ENCODE measurements at places on chromosomes 6 and 20. TPM values are rescaled to one million over a fixed set of nuclear protein-coding genes. Genes with fewer than 3 reads are reported as not detected.

DNA sequence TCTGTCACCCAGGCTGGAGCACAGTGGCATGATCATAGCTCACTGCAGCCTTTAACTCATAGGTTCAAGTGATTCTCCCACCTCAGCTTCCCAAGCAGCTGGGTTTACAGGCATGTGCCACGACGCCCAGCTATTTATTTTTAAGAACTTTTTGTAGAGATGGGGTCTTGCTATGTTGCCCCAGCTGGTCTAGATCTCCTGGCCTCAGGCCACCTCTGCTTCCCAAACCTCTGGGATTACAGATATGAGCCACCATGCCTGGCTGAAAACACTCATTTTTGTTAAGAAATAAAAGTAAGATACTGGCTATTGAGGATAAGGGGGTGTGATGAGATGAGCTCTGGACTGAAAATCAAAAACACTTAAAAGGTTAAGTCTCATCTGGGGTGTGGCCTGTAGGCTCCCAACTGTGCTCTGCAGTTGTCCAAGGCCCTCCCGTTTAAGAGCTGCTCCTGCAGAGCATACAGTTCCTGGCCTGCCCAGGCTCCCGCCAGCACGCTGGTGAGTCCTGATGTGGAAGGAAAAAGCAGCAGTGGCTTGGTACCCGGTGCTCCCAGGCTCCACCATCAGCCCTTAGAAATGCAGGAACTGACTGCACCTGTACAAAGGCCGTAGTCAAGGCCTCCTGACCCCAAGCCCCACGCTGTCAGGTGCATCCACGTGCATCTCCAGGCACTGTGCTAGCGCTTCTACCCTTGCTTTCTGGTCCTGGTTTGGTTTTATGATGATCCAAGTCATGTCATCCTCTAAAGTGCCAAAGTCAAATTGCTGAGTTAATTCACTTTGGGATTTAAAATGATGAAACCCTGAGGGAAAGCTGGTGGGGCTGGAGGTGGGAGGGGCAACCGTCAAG, 111.5 kb downstream of the TMEM242 start:
- no peak for DNase-seq

GRCh38 chr20:37355252-37356180, 9.6 kb downstream of the SRC start:
- DNase-seq = no peak

SASH1 gene
- total RNA-seq = 13.3 TPM

- DNase-seq = no peak
These were observed 33.3 kb downstream of the NTSR1 start for GRCh38 chr20:62741701-62742491.

- no peak for DNase-seq
These were observed 865 bp downstream of the STK38 start for GRCh38 chr6:36546308-36546919.

SLC35D3 gene
- total RNA-seq = not detected

GRCh38 chr6:41663568-41663967, 25.3 kb downstream of the MDFI start:
- DNase-seq = no peak

DNA sequence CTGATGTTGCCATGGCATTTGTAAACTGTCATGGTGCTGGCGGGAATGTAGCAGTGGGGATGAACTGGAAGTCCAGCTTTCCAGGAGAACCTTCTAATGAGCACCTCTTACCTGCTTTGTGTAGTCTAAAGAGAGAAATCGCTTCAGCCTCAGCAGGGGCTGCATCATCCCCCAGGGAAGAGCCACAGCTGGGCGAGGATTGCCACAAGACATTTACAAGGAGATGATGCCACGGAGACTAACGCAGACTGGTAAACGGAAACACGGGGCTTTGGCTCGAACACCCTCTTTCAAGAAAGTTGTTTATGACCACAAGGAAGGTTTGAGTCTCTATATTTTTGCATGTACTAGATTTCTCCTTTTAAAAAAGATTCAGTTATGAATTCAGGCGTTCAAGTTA, 72.9 kb downstream of the CDH26 start:
- DNase-seq = no peak

DNA sequence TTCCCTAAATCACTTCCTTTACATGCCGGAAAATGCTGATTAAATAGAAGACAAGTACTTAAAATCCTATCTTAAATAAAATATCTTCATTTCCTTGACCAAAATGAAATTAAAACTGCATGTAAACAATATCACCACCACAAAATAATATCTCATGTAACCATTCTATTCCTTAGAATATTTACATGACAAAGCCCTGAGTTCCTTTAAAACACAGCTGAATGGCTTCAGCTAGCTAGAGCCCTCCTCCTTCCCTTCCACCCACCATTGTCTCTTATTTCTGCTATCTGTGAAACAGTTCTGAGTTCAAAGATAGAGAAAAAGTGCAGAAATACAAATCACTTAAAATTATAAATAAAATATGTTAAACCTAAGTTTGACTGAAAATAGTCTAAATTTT, 103.1 kb downstream of the HIVEP2 start:
- DNase-seq = no peak

DNA sequence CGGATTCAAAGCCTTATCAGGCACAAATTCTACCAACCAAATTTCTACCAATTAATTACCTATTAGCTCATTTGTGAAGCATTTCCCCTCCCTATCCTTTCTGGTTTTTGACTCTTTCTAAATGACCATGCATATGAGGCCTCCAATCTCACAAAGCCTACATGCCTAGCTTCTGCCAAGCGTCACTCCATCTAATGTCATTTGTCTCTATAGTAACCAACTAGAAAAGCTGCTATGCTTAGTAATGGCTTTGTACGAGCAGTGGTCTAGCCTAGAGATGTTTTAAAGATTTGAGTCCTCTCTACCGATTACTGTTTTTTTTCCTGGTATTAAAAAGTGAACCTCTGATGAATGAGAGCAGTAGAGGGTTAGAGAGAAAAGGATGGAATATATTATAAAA, 4.8 kb upstream of the ASF1A start:
- no peak for DNase-seq

GRCh38 chr6:157117431-157118095, 205.8 kb downstream of the TMEM242 start:
- no peak for DNase-seq

LY6G6D gene
- total RNA-seq = not detected

GRCh38 chr6:100673641-100674040, 207.5 kb downstream of the ASCC3 start:
- DNase-seq = no peak

TPX2 gene
- 41.6 TPM for total RNA-seq

DNA sequence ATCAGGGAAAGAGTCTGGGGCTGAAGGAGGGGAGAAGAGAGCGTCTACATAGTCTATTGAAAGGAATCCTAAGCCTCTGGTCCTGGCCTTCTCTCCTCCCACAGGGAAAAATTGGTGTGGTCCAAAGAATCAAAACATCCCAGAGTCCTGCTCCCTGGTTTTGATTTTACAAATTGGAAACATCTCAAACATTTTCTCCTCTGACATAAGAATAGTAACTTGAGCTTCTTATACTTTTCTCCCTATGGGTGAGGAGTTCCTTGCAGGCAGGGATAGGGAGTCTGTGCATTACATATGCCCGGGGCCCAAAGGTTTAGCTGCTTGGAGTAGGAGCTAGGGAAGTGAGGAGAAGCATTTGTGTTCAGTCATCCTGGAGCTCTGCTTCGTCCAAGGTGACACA, 120.0 kb upstream of the GGTLC1 start:
- DNase-seq = no peak

HLA-DQB1 gene
- total RNA-seq = 3.7 TPM

DNA sequence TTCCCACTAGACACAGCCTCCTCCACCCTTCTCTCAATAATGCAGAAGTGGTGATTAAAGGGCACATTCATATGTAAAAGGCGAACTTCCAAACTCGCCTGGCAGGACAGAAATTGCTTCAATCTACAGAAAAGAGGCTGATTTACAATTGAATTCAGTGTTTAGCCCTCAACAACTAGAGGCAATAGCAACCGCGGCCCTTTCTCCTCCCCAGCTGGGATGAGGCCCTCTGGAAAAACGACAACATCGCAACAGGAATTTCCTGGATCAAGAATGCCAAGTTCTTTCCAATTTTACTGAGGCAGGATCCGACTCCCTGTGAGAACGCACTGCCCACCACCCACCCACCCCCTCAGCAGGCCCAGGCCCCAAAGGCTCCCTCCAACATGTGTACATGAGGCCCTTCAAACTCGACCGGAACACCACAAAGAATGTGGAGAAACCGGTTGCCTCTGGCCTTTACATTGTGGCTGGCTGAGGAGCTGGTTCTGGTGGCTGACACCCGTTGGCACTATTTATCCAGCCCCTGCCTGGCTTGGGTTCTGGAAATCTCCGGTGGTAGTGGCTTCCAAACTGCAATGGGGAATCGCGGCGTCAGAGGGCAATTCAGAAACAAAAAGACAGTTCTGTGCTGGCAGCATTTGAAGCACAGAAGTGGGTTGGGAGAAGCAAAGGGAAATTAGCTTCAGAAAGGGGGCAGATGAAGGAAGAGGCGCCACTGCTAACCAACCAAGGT, 36.8 kb downstream of the ZMYND8 start:
- peak; percentile 85 for DNase-seq

COX4I2 gene
- total RNA-seq = not detected

- DNase-seq = no peak
These were observed 176.7 kb downstream of the BMP7 start for GRCh38 chr20:57089699-57090144.

- DNase-seq = no peak
These were observed 26.8 kb downstream of the MANBAL start for GRCh38 chr20:37316116-37316774.

- no peak for DNase-seq
These were observed 13.6 kb downstream of the NOL4L start for GRCh38 chr20:32571566-32571965.

NKAIN4 gene
- 162 TPM for total RNA-seq

- no peak for DNase-seq
These were observed 14.5 kb downstream of the BTBD9 start for GRCh38 chr6:38625217-38625616.

- no peak for DNase-seq
These were observed 19.1 kb downstream of the TRIM38 start for GRCh38 chr6:25981568-25982263.

SLC22A2 gene
- total RNA-seq = not detected

GRCh38 chr6:79694623-79695343, 63.7 kb downstream of the SH3BGRL2 start:
- no peak for DNase-seq

- DNase-seq = peak; percentile 20
These were observed 10.0 kb downstream of the CITED2 start for GRCh38 chr6:139364302-139364981.

DNA sequence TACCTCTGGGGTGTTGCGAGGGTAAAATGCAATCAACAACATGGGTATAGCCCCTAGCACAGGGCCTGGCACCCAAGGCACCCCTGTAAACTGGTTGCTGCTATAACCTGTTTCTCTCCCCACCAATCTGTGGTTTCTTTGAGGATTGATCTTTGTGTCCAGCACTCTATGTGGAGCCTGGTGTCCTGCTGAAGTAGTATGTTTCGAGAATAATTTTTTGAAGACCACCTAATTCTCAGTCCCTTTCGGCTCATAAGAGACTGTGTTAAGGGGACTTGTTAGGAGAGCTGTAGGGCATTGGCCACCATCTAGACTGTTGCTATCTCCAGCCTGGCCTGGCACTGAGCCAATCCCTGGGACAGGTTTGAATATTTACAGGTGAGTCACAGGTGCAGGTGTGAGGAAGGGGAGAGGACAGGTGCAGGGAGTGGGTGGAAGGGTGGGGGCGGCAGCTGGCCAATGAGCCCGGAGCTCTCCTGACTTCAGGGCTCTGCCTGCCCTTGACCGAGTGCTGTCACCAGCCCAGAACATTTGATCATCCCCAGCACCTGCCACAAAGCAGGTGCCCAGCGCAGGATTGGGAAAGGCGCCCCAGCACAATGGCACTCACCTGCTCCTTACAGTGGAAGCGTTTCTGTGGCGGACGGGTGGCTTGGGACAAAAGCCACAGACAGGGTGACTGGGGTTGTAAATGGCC, 8.1 kb upstream of the C20orf144 start:
- no peak for DNase-seq

DNA sequence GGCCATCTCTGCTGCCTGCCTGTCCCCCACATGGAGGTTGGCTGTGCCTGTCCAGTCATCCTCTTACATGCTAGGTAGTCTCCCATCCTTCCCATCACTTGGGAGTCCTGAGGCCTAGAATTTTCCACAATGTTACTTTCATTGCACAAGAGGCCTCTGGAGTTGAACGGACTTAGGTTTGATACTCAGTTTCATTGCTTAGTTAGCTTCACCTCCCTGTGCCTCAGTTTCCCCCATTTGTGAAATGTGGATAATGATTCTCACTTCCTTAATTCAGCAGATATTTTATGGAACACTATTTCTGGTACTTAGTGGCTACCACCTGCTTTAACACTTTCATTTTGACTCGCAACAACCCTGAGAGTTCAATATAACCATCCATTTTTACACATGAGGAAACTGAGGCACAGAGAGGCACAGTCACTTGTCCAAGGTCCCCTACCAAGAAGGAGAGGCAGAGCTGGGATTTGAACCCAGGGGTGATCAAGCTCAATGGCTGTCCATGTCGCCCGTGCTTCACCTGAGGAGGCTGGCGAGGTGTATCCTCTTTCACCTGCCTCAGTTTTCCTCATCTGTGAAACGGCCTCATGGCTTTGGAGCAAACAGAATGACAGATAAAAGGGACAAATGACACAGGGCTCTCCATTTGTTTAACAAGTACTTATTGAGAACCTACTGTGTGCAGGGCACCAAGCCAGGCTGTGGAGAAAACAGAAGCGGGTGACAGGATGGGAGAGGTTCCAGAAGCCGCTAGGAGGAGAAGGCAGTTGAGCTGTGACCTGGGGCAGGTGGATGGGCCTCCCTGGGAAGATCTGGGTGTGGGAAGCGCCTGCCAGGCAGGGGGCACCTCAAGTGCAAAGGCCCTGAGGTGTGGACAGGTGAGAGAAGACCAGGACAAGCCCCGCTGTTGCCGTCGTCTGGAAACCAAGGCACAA, 154.3 kb upstream of the PTPN1 start:
- DNase-seq = no peak

DNA sequence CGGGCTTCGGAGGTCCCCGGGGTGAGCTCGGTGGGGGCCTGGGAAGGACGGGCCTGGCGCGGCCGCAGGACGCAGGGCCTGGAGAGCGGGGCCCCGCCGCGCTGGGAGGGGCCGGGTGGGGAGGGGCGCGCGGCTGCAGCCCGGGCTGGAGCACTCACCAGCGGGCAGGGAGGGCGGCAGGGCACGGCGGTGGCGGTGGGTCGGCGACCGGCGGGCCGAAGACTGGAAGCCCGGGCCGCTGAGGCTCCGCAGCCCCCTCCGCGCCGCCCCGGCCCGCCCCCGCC, at the start of gene GATA5:
TSS of gene GATA5 (minus strand) at position 224 of the 284 bp plus-strand sequence. CDS start 474 bp downstream, outside the sequence.
- no peak for DNase-seq

GRCh38 chr20:34987288-34988190, 31.9 kb downstream of the MYH7B start:
- no peak for DNase-seq

DNA sequence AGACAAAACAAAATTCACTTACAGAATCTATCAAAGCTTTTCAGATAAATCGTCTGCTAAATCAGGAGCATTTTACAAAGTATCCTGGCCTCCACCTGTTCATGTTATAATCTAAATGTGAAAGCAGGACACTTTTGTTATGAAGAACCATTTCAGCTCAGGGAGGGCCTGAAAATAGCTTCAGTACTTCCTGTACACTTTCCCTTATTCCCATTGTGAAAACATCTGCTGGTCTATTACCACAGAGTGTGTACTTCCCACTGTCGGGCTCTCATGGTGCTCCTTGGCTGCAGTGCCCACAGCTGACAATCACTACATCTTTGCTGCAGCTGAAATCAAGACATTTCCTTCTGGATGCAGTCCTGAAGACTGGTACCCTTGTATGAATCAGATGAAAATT, 128.1 kb downstream of the OPRM1 start:
- no peak for DNase-seq

Measured in astrocyte (in vitro differentiated cells and primary cell).